Hypothalamus (tissue), 51 donors: ENCODE measurements at places on chromosomes 7 and 10.

DNA sequence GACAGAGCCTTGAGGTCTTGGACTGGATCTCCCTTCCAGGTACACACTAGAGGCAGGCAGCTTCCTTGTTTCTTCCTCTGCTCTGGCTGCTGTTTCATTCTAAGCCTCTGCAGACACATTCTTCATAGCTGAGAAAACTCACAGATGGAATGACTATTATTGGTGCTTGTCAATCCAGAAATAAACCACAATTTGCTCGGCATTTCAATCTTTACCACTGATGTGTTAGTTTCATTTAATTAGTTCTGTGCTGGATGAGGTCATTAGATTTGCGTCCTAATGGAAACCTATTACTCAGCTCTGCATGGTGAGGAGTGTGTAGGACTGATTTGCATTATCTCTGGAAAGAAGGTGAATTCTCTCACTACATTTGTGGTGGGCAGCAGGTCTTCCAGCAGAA is 392.5 kb downstream of the NRG3 start:
- DNase-seq: no peak

GRCh38 chr10:119177708-119178371 is 772 bp downstream of the PRDX3 start:
- DNase-seq: no peak

DNA sequence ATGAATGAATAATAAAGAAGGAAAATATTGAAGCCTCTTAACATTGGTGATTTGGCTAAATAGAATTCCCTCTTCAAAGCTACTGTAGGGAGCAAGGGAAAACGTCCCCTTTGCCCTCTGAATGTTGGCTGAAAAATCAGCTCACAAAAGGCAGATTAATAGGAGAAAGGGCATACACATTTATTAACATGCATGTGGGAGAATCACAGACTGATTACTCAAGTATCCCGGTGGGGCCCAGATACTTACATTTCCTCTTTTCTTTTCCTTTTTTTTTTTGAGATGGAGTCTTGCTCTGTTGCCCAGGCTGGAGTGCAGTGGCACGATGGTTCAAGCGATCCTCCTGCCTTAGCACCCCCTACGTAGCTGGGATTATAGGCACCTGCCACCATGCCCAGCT is 68.5 kb downstream of the HK1 start:
- no peak for DNase-seq

- no peak for DNase-seq
Measured at GRCh38 chr7:2006921-2007381, 225.8 kb downstream of the MAD1L1 start.

- no peak for DNase-seq
Measured at GRCh38 chr7:100191775-100192174, 14.1 kb downstream of the STAG3 start.

GRCh38 chr10:69961881-69962745 is 90.5 kb upstream of the MACROH2A2 start:
- no peak for DNase-seq
